ENCODE measurements at places on chromosomes 16 and 17.

GRCh38 chr16:87645802-87646201 is 43.5 kb downstream of the JPH3 start:
- no peak for DNase-seq

DNA sequence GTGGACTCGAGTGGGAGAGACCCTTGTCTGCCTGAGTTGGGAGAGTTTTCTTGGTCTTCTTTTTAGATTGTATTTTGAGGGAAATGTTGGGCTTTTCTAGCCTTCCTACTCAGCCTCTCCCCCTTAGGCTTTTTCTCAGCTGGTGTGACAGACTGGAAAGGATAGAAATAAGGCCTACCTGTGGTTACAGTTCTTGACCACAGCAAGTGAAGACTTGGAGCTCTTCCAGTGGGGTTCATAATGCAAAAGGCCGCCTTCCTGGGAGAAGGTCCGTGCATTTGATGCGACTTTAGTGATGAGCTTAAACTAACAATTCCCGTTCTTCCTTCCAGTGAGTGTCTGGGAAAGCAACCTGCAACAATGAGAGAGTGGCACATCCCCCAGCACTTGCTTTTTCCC is 56.8 kb downstream of the B9D1 start:
- DNase-seq, result no peak

GRCh38 chr17:61284174-61284573 is 115.5 kb upstream of the TBX2 start:
- no peak for DNase-seq

DNA sequence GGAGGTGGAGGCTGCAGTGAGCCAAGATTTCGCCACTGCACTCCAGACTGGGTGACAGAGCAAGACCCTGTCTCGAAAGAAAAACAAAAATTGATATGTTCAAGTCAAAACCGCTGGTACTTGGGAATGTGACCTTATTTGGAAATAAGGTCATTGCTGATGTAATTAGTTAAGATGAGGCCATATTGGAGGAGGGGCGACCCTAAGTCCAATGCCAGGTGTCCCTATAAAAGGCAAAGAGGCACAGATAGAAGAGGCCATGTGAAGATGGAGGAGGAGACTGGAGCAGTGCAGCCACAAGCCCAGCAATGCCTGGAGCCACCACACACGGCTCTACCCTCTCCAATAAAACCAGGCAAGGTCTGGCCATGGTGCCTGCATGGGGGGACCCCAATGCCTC is 50.8 kb upstream of the JPH3 start:
- no peak for DNase-seq

All from CD4-positive, alpha-beta memory T cell (primary cell).